Adrenal gland (tissue), 19 donors: ENCODE measurements at places on chromosomes 3 and 15. TPM values are rescaled to one million over a fixed set of nuclear protein-coding genes. Genes with fewer than 3 reads are reported as not detected.

RASL12 gene
- total RNA-seq = 4.2 TPM

SCAANT1 gene
- not detected for total RNA-seq

ZNF80 gene
- total RNA-seq = not detected

PPP2R3A gene
- total RNA-seq = 9.8 TPM

ETV5 gene
- 37.5 TPM for total RNA-seq

FBXW12 gene
- not detected for total RNA-seq

TGM4 gene
- not detected for total RNA-seq

C3orf20 gene
- total RNA-seq = 0.07 TPM

NKTR gene
- total RNA-seq = 12.7 TPM

LSAMP gene
- 7.2 TPM for total RNA-seq

PIERCE2 gene
- 2.4 TPM for total RNA-seq

ITGA11 gene
- total RNA-seq = 13.5 TPM

GRCh38 chr3:156098437-156099035, 21.8 kb upstream of the KCNAB1 start:
- no peaks in the 10 kb centered on the region for H3K27me3 ChIP-seq
- no peaks in the 10 kb centered on the region for H3K4me1 ChIP-seq
- H3K36me3 ChIP-seq = no peaks in the 10 kb centered on the region
- no peak for DNase-seq
- no peak overlapping the region for H3K4me3 ChIP-seq

- H3K4me3 ChIP-seq = no peak overlapping the region
- H3K27me3 ChIP-seq = no peaks in the 10 kb centered on the region
- DNase-seq = no peak
- peaks cover 44% of the 10 kb centered on the region for H3K4me1 ChIP-seq
- peak overlapping the region; percentile 90 for H3K27ac ChIP-seq
Measured at GRCh38 chr3:45688194-45688881, 858 bp upstream of the SACM1L start.

- no peak overlapping the region for H3K27ac ChIP-seq
- no peak for DNase-seq
- H3K27me3 ChIP-seq = peaks cover 42% of the 10 kb centered on the region
- no peaks in the 10 kb centered on the region for H3K36me3 ChIP-seq
Measured at GRCh38 chr15:79094611-79095021, 4.0 kb upstream of the RASGRF1 start.

DNA sequence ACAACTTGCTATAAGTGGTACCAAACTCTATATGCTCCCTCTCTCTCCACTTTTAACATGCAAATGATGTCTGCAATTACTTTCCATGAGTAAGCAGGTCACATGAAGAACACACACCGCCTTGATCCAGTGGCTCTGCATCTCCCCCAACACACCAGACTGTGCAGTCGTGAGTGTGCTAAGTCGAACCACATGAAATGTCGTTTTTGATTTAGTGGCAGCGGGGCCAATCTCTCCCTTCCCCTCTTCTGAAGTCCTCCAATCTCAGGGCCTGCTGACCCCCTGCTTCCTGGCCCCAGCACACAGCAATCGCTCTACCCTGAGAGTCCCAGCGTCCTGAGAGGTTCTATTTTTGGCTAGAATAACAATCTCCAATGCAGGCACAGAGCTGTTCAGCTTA, 312.5 kb downstream of the SHQ1 start:
- H3K4me1 ChIP-seq = no peaks in the 10 kb centered on the region
- no peak overlapping the region for H3K27ac ChIP-seq
- H3K4me3 ChIP-seq = no peak overlapping the region
- no peak for DNase-seq

- no peak for DNase-seq
- no peak overlapping the region for H3K4me3 ChIP-seq
- no peaks in the 10 kb centered on the region for H3K4me1 ChIP-seq
- H3K36me3 ChIP-seq = no peaks in the 10 kb centered on the region
- no peak overlapping the region for H3K27ac ChIP-seq
Measured at GRCh38 chr15:76393614-76394013, 57.0 kb downstream of the ISL2 start.

GRCh38 chr3:52393131-52393807, 51.6 kb downstream of the SEMA3G start:
- no peak for DNase-seq
- peaks cover 5% of the 10 kb centered on the region for H3K36me3 ChIP-seq
- H3K27me3 ChIP-seq = no peaks in the 10 kb centered on the region

DNA sequence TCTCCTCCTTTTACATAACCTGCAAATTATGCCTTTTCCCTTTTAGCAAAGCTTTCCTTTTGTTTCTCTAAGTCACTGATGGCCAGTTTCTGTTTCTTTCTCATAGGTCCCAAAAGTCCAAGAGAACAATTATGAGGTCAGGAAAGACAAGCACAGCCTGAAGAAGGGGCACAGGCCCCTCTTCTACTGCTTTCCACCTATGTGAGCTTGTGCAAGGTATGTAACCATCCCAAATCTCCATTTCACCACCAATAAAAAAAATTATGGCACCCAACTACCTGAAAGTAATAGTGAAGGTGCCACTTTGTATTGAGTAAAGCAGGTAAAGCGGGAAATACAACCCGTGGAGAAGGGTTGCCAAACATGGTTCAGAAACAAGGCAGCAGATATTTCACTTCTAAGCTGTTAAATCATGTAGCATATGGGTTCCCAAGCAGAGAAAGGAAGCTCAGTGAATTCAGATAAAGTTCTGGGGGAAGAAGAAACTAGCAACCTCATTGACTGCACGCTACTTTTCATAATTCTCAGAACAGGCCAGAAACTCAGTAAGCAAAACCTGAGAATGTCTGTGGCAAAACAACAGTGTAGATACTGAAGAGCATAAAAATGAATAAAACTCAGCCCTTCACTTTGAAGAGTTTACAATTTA, 4.2 kb downstream of the PLOD2 start:
- H3K4me3 ChIP-seq = no peak overlapping the region
- DNase-seq = no peak
- no peak overlapping the region for H3K27ac ChIP-seq
- no peaks in the 10 kb centered on the region for H3K27me3 ChIP-seq
- H3K4me1 ChIP-seq = peaks cover 38% of the 10 kb centered on the region
- H3K36me3 ChIP-seq = no peaks in the 10 kb centered on the region

GRCh38 chr3:194952841-194953241, 267.2 kb downstream of the FAM43A start:
- no peaks in the 10 kb centered on the region for H3K36me3 ChIP-seq
- H3K4me3 ChIP-seq = no peak overlapping the region
- DNase-seq = peak; percentile 29
- H3K27me3 ChIP-seq = no peaks in the 10 kb centered on the region

DNA sequence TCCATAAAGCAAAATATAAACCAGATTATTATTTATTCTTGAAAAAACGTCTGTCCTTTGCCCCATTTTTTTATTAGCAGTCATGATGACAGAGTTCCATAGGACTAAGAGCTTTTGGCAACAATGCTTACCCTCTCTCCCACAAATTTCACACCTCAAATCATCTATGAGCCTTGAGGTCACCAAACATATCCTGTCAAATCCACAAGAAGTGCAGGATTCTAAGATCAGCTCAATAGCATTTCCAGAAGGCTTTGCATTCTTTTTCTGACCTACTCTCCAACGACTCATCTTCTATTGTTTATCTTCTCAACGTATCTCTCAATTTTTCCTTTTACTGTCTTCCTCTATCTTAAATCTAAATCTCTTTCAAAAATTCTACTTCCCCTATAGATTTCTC, 619.1 kb upstream of the BCHE start:
- no peak overlapping the region for H3K27ac ChIP-seq
- no peaks in the 10 kb centered on the region for H3K36me3 ChIP-seq
- H3K27me3 ChIP-seq = no peaks in the 10 kb centered on the region
- H3K4me1 ChIP-seq = no peaks in the 10 kb centered on the region

DNA sequence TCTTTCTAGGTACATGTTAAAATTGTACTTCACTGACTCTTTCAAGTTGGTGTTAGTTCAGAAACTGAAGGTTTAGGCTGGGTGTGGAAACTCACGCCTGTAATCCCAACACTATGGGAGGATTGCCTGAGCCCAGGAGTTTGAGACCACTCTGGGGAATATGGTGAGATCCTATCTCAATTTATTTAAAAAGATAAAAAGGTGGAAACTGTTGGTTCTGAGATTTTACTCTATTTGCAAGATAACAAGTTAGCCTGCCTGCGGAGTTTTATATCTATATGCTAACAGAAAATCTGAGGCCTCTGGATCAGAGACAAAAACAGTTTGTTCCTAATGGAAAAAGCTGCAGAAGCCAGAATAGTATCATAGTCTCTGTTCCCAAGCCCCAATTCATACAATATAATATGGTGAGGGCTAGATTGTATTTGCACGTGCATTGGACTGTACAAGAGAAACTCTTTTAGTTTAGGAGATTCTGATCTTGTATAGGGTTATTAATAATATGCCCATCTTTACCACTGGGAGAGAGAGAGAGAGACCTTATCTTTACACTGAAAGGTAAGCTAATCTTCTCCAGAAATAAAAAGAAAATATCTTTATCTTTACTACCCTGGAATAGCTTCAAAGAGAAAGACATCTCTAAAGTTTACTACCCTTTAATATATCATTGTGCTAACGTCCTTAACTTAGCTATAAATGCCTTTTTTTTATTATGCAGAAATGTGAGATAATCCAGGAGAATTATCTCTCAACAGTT, 1267.6 kb downstream of the OTOL1 start:
- H3K27me3 ChIP-seq = no peaks in the 10 kb centered on the region
- H3K4me3 ChIP-seq = no peak overlapping the region
- DNase-seq = no peak
- no peaks in the 10 kb centered on the region for H3K4me1 ChIP-seq

- peaks cover 47% of the 10 kb centered on the region for H3K36me3 ChIP-seq
- peak overlapping the region; percentile 76 for H3K4me3 ChIP-seq
- peak overlapping the region; percentile 95 for H3K27ac ChIP-seq
- peaks cover 15% of the 10 kb centered on the region for H3K4me1 ChIP-seq
- DNase-seq = no peak
- no peaks in the 10 kb centered on the region for H3K27me3 ChIP-seq
Measured at GRCh38 chr3:101685870-101686307, 629 bp downstream of the RPL24 start.

DNA sequence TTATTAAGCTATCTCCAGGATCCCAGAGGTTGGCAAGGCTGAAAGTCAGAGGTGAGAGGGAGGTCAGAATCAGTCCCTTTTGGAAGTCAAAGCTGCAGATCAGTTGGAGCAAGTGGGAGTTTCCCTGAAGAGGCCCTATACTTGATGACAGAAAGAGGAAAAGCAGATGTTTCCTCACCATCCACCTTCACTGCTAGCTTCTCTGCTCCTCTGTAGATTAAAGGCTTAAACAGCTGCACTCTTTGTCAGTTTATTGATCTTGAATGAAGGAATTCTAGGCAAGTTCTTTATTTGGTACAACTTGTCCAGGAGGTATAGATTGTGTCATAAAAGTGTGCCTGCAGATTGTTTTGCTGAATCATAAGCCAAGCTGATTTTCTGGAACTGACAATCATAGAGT, 408.2 kb upstream of the TGFBR2 start:
- DNase-seq = no peak
- H3K4me1 ChIP-seq = no peaks in the 10 kb centered on the region
- no peak overlapping the region for H3K4me3 ChIP-seq

- H3K36me3 ChIP-seq = no peaks in the 10 kb centered on the region
- no peaks in the 10 kb centered on the region for H3K27me3 ChIP-seq
- no peak overlapping the region for H3K4me3 ChIP-seq
Measured at GRCh38 chr3:126053513-126053912, 30.4 kb downstream of the SLC41A3 start.

DNA sequence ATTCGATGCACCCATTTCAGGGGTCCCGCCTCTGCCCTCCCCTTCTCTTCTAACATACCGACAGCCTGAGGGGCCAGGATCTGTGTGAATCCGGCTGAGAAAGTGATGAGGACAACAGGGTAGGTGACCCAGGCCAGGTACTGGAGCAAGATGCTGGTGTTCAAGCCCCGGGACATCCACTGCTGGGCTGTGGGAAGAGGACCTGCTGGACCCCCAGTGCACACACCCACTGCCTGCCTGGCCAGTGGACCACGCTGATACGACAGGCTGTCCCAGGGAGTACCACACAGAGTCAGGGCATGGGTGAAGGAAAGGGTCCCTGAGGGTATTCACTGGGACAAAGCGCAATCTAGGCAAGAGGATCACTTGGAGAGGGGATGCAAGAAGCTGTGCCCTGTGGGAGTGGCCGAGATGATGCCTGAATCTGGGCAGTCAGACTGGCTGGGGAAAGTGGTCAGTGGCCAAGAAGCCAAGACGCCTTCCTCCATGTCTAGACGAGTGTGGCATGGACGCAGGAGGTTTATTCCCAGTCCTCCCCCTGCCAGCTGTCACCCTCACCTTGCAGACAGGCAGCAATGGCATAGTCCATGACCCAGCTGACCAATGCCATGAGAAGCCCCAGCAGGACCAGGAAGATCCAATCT, 3.2 kb downstream of the CLCN2 start:
- H3K27me3 ChIP-seq = no peaks in the 10 kb centered on the region
- DNase-seq = no peak
- H3K4me1 ChIP-seq = peaks cover 6% of the 10 kb centered on the region
- no peaks in the 10 kb centered on the region for H3K36me3 ChIP-seq
- H3K4me3 ChIP-seq = no peak overlapping the region

- no peaks in the 10 kb centered on the region for H3K36me3 ChIP-seq
- no peaks in the 10 kb centered on the region for H3K27me3 ChIP-seq
- H3K27ac ChIP-seq = no peak overlapping the region
- no peaks in the 10 kb centered on the region for H3K4me1 ChIP-seq
Measured at GRCh38 chr3:178777718-178778411, 241.6 kb downstream of the KCNMB2 start.

GRCh38 chr3:186825294-186825821, 17.2 kb upstream of the ADIPOQ start:
- no peak overlapping the region for H3K4me3 ChIP-seq
- DNase-seq = peak; percentile 22
- H3K27me3 ChIP-seq = peaks cover 23% of the 10 kb centered on the region
- peaks cover 5% of the 10 kb centered on the region for H3K4me1 ChIP-seq

DNA sequence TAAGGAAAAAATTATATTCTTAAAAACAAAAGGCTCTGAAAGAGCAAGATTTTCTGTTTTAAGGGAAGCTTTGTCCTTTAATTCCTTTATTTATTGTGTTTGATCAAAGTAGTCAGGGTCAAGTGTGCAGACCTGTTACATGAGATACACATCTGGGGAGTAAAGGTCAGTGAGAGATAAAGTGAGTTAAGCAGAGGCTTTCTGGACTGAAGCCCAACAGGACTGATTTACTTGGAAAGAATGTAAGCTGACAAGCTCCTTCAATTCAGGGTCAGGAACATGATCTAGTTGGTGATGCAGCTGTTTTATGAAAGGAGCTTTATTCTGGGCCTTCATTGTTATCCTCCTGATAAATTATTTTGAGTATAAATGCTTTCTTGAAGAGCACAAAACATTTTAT, 20.7 kb upstream of the OTOL1 start:
- no peak overlapping the region for H3K4me3 ChIP-seq
- H3K27me3 ChIP-seq = no peaks in the 10 kb centered on the region
- peaks cover 12% of the 10 kb centered on the region for H3K4me1 ChIP-seq
- no peaks in the 10 kb centered on the region for H3K36me3 ChIP-seq
- no peak overlapping the region for H3K27ac ChIP-seq

GRCh38 chr3:118986734-118987133, 47.9 kb downstream of the IGSF11 start:
- DNase-seq = no peak
- no peak overlapping the region for H3K4me3 ChIP-seq
- no peaks in the 10 kb centered on the region for H3K27me3 ChIP-seq
- peak overlapping the region; percentile 35 for H3K27ac ChIP-seq

- peaks cover 28% of the 10 kb centered on the region for H3K4me1 ChIP-seq
- DNase-seq = no peak
- no peaks in the 10 kb centered on the region for H3K36me3 ChIP-seq
- H3K27me3 ChIP-seq = no peaks in the 10 kb centered on the region
- H3K27ac ChIP-seq = peak overlapping the region; percentile 8
Measured at GRCh38 chr3:184603151-184604030, 41.8 kb downstream of the EPHB3 start.

GRCh38 chr15:45471151-45471550, 51.4 kb downstream of the SLC30A4 start:
- peaks cover 6% of the 10 kb centered on the region for H3K27me3 ChIP-seq
- H3K27ac ChIP-seq = no peak overlapping the region
- no peaks in the 10 kb centered on the region for H3K4me1 ChIP-seq
- H3K4me3 ChIP-seq = no peak overlapping the region
- no peaks in the 10 kb centered on the region for H3K36me3 ChIP-seq
- DNase-seq = no peak
